CD4-positive, alpha-beta T cell treated with Interleukin-17A for 1 hour (primary cell): ENCODE measurements at places on chromosomes 16 and 17.

DNA sequence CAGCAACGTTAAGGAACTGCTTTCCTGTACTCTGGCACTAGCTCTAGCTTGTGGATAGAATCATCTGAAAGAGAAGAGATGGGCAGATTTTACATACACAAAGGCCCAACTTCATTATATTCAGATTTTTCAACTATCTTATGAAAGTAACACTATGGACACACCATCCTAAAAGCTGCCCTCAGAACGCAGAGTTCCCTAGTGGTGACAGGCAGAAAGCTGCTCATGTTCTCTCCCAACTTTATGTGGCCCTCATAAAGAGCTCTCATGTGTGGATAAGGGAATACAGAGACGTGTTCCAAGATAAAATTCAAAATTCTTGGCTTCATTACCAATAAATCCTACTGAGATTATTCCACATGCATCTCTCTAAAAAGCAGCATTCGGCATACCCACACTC, 1.5 kb downstream of the CFAP20 start:
- peak; percentile 30 for DNase-seq

DNA sequence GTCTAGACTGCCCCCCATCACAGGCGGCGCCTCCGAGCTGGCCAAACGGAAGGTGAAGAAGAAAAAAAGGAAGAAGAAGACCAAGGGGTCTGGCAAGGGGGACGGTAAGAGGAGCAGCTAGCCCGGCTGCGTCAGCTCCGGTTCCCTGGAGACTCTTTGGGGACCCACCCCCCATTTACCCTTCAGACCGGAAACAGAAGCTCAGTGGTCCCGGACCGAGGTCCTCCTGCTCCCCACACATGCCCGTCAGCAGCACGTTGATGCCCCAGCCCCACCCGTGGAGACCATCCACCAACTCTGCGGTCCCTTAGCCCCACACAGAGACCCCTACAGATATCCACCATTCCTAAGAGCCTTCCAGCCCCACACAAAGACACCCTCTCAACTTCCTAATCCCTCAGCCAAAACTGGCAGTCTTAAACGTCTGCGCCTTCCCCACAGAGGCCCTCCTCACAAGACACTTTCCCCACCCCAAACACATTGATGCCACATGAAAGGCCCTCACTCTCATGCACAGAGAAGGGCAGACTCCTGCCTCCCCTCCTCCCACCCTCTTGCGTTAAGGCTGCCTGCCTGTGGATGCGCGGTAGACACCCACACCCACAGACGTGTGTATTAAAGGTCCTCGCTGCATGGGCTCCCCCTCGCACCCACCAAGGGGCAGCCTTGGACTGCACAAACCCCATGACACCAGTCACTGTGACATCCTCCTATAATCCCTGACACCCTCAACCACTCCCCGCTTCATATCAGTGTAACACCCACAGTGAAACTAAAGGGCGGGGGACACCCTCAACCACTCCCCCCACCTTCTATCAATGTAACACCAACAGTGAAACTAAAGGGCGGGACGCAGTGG, 58.2 kb upstream of the RPH3AL start:
- peak; percentile 84 for DNase-seq

DNA sequence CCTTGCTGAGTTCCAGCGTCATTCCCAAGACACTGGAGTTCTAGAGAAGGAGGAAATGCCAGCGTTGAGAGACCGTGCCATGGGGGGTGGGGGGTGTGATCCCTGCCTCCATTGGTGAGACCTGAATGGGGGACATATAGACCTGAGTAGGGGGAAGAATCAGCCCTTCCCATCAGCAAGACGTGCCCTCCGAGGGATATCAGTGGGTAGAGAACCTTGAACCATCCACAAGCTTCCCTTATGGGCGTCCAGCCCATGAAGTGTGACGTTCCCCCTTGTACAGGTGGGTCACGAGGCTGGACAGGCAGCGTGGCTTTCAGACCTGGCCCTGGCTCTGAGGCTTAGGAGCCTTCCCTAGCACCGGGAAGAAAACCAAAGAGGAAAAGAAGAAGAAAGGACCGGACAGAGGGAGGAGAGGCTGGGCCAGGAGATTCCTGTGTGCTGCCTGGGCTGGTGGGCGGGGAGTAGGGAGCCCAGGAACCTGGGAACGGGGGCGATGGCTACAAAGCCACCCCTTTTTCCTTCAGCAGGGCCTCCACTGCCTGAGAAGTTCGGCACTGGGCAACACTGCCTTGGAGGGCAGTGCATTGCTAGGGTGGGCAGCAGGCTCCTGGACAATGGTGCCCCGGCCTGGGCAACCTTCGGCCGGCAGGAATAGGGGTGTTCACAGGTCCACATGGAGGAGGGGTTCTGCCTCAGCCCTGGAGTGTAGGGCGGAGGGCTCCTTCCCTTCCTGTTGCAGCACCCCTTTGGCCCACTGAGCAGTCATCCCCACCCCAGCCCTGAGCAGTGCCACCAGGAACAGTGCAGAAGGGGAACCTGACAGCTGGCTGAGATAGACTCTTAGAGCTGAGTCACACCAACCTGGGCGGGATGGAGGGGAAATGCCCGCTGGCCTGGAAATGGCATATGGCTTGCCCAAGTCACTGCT, 7.2 kb downstream of the RAB11FIP4 start:
- no peak for DNase-seq

GRCh38 chr17:27586203-27586721, 44.7 kb upstream of the LGALS9 start:
- no peak for DNase-seq

- no peak for DNase-seq
These were observed 1.3 kb upstream of the KRTAP4-9 start for GRCh38 chr17:41103896-41104295.

GRCh38 chr16:2250652-2251295, 613 bp downstream of the ECI1 start:
- peak; percentile 61 for DNase-seq

- DNase-seq = peak; percentile 62
These were observed 2.7 kb downstream of the NDUFAF8 start for GRCh38 chr17:81241648-81242420.

DNA sequence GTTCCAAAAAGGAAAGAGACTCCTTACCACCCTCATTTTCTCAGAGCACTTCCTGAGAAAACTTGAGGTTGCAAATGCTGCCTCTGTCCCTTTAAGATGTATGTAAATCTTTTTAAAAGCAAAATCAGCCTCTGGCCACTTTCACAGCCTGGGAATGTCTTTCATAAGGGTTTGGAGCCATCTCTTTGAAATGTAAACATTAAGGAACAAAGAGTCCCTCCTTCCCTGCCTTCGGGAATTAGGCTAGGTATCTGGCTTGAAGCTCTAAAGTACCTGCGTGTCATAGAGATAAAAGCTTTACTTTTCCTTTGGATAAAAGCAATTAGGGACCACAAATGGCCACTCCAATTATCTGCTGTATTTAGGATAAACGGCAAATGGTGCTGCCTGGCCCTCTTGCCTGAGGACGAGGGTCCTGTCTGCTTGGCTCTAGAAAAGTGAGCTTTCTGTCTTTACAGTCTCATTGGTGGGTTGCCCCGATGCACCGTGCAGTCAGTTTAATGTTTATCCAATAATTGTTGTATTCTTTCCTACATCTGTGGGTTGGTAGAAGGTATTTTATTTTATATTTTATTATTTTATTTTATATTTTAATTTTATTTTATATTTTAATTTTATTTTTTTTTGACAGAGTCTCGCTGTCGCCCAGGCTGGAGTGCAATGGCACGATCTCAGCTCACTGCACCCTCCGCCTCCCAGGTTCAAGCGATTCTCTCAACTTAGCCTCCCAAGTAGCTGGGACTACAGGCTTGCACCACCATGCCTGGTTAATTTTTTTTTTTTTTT, 23.9 kb downstream of the NLRC3 start:
- no peak for DNase-seq

- DNase-seq = peak; percentile 75
These were observed 30.7 kb upstream of the ICAM2 start for GRCh38 chr17:64051153-64051552.

GRCh38 chr16:88430185-88430523, 22.9 kb upstream of the ZFPM1 start:
- DNase-seq = no peak

- DNase-seq = no peak
These were observed 10.9 kb upstream of the FAM83G start for GRCh38 chr17:19015428-19015827.

DNA sequence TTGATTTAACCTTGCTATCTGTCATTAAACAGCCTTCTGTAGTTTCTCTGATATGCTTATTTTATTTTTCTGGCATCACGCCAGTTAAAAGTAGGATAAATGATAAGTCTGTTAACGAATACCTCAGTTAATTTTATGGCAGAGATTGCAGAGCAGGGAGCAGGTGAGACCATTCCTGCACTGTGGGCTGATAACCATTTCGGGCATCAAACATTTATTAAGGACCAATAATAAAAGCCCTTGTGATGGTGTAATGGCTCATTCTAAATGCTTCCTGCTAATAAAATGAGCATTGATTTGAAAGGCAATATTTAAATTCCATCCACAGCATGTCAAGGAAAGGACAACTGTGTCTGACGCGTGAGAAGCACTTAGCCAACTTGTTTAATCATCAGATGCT, 94.1 kb downstream of the ASIC2 start:
- DNase-seq = no peak

DNA sequence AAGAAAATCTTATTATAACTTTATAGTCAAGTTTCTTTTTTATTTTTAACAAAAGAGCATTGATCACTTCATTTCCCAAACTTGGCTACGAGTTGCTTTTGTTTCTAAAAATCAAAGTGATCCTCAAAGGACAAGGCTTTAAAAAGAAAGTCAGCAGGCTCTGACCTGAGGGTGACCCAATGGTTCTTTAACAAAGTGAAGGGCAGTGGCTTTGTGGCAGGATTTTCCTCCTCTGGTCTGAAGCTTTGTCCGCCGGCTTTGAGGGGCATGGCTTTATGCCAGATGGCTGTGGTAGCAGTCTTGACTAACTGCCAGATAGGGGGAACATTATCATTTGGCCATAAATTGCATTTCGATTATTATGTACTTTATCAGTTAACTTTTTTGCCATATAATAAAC, 28.5 kb downstream of the IQCK start:
- no peak for DNase-seq

GRCh38 chr16:85209526-85210121, 97.4 kb upstream of the CIBAR2 start:
- DNase-seq = no peak

GRCh38 chr17:82941021-82942001, 101.5 kb upstream of the ZNF750 start:
- DNase-seq = no peak

DNA sequence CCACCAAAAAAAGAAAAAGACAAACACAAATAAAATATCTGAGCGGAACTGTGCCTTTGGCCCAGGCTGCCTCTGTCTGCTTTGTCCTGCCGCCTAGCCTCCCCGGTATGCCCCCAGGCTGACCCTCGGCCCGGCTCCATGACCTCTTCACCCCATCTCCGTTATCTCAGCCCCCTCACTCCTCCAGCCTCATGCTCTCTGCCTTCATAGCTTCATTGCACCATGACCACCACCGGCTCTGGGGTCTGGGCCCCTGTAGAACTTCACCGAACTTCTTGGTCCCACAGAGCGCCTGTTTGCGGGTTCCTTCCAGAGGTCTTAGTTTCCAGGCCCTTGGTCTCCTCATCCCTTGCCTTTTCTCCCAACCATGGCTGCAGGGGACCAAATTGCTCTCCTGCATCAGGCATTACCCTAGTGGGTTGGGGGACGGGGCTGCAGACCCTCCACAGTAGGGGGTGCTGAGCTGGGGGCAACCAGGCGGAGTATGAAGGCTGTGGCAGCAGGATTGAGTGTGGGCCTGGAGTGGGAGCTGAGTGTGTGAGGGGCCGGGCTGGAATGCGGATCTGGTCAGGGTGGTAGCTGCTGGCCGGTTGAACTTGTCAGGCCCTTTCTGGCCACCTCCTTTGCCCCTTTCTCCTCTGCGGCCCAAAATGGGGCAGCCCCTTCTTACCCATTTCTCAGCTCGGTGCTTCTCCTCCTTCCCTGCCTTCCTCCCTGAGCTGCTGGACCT, 6.9 kb downstream of the HIRIP3 start:
- DNase-seq = no peak

- no peak for DNase-seq
These were observed 6.6 kb downstream of the UBALD1 start for GRCh38 chr16:4607841-4608703.

DNA sequence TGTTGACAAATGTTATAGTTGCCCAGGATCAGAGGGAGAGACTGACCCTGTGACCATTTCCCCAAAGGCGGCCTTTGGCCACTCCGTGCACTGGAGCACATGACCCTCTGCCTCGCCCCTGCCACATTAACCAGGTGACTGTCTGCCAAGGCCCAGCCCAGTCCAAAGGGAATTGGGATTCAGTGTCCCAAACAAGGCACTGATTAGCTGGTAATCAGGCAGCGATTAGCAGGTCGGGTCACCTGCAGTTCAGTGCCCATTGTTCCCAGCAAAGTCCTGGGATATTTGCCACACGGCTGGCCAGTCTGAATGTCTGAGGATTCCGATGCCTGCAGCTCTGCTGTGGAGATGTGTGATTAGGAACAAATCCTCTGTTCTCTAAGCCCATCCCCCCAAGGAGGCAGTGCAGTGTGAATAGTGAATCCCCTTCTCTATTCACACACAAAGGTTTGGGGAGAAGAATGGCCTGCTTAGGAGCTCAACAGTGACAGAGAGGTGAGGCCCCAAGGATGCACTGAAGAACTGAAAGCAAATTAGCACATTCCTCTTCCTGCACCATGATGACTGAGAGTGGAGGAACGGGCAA, 123.1 kb upstream of the MAF start:
- DNase-seq = no peak

GRCh38 chr17:58200024-58200633, 7.6 kb downstream of the EPX start:
- peak; percentile 57 for DNase-seq

DNA sequence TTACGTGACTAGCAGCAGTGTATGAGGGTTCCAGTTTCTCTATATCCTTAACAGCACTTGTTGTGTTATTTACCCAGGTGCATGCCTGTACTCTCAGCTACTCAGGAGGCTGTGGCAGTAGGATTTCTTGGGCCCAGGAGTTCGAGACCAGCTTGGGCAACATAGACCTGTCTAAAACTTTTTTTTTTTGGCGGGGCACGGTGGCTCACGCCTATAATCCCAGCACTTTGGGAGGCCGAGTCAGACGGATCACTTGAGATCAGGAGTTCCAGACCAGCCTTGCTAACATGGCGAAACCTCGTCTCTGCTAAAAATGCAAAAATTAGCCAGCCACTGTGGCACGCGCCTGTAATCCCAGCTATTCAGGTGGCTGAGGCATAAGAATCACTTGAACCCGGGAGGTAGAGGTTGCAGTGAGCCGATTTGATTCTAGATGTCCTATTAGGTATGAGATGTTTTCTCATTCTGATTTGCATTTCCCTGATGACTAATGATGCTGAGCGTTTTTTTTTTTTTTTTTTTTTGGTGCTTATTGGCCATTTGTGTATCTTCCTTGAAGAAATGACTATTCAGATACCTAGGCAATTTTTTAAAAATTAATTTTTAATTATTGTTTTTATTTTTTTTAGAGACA, 13.4 kb downstream of the CASC3 start:
- no peak for DNase-seq

- peak; percentile 74 for DNase-seq
These were observed 9.4 kb downstream of the SNX20 start for GRCh38 chr16:50671644-50672260.
